ENCODE measurements at places on chromosomes 3 and 15.

GRCh38 chr3:14137004-14137403 is 12.2 kb downstream of the TMEM43 start:
- no peak for DNase-seq

GRCh38 chr3:128436214-128436613 is 30.5 kb downstream of the DNAJB8 start:
- no peak for DNase-seq

GRCh38 chr3:155745795-155746550 is 1.1 kb upstream of the PLCH1 start:
- peak; percentile 71 for DNase-seq

- no peak for DNase-seq
Measured at GRCh38 chr15:68617001-68617400, 38.2 kb downstream of the CORO2B start.

DNA sequence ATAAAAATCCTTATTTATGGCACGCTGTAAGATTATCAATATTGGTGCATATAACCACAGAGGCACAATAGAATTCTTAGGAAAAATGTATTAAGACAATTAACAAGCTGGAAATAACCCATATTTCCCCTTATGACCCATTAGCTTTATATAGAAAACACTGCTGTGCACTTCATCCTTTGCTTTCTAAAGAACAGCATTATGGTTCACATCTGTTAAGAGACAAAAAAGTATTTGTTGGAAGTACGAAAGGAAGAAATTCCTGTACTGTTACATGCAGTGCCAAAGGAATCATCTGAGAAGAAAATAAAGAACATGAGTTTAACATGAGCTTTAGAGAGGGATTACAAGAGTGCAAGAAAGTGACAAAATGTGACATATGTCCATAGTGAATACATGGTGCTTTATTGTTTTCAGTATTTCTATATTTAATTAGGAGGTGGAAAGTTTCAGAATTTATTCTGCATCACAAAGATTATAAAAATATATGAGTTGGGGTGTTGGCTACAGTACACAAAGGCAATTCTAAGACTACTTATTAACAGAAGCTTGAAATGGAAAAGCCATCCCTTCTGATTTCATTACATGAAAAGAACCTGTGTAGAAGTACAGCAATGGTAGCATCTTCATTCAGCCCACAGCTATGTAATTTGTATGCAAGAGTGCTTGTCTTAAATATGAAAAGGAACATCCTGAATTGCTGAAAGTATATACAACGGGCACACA is 6.8 kb downstream of the UBE3A start:
- no peak for DNase-seq

- no peak for DNase-seq
Measured at GRCh38 chr3:54067055-54067698, 55.2 kb upstream of the CACNA2D3 start.

GRCh38 chr3:102619361-102619760 is 184.5 kb downstream of the ZPLD1 start:
- DNase-seq, result no peak

- no peak for DNase-seq
Measured at GRCh38 chr3:30518181-30518864, 88.1 kb upstream of the TGFBR2 start.

- DNase-seq, result no peak
Measured at GRCh38 chr3:43759297-43759782, 68.6 kb downstream of the ABHD5 start.

DNA sequence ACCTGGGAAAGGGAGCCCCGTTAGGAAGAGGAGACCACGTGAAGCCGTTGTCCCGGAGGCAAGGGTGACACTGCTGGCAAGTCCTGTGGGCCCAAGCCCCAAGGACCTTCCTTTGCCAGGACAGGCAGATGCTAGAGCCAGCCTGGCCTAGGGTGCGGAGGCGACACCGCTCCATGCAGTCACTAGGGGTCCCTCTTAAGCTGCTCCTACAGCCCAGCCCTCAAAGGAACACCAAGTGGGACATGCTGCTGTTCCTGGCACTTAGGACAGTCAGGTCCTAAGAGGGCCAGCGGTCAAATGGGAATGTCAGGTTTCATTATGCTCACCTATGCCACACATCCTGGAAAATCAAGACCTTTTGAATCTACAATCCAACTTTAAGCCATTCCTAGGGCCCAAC is 59.7 kb downstream of the RPN1 start:
- no peak for DNase-seq

- DNase-seq, result no peak
Measured at GRCh38 chr3:150077581-150078247, 107.0 kb upstream of the PFN2 start.

- no peak for DNase-seq
Measured at GRCh38 chr3:107629566-107629965, 106.8 kb downstream of the BBX start.

DNA sequence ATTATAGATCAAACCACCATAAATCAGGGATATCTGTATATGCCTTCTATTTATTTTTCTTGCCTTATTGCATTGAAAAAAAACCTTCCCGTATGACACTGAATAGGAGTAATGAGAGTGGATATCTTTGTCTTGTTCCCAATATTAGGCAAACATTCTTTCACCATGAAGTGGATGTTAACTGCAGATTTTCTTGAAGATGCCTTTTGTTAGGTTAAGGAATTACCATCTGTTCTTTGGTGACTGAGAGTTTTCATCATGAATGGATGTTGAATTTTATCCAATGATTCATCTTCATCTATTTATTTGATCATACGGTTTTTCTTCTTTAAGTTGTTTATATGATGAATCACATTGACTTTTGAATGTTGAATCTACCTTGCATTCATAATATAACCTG is 47.1 kb upstream of the MECOM start:
- DNase-seq, result no peak

DNA sequence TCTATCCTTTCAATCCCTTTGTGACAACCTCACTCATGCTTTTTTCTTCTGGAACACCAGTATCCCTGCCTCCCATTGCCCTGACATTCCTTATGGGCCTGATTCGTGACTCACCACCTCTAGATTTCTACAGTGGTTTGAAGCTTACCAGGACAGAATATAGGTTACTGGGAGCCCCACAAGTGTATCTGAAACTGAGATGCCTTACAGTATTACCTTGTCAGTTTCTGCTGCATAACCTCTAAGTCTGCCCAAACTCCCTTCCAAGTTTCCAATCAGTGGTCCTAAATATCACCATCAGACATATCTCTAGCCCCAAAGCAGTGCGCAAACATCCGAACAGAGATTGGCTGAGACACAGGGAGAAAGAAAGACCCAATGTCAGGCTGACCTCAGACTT is 5.6 kb downstream of the CPB1 start:
- no peak for DNase-seq

DNA sequence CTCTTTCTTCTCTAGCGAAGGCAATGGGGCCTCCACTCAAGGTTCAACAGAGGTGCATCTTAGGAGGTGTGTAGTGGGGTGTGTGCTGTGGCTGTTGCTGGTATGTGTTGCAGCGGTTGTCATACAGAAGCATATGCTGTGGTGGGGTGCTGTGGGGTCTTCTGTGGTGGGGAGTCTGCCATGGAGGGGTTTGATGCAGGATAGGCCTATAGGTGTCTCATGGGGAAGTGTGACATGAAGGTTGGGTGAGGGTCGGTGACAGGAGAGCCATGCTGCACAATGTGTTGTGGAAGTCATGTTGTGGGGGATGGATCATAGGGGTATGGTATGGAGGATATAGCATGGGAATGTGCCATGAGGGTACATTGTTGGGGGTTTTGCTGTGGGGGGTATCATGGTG is 20.3 kb downstream of the NMNAT3 start:
- no peak for DNase-seq

DNA sequence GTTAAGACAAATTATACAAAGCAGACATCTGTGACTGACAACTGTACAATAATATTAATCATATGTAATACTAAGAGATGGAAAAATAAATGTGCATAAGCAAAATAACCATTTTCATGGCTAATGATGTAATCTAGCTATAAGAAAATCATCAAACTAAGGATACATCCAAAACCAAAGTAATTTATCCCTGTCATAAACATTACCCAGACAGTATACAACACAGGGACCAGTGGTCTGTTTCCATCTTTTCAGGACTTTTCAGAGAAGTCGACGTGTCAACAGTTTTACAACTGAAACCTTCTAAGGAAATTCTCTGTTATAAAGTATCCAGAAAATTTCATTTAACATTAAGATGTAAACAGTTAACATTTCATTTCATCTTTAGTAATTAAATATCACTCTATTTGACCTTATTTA is 11.0 kb downstream of the THBS1 start:
- no peak for DNase-seq

DNA sequence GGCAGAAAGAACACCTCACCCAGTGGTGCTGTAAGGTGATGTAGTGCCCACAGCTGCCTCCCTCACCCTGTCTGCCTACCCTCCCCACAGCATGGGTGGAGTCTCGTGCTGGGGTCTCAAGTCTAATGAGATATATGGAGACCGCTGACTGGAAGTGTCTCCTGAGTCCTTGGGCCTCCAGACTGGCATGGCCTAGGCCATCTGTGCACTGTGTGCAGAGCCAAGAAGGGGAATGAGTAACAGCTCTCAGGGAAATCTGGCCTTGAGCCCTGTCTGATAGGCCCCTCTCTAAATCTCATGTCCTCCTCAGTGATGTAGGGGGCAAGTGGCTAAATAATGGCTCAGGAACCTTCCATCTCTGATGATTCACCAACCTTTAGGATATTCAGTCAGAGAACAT is 277.4 kb downstream of the PLCL2 start:
- no peak for DNase-seq

DNA sequence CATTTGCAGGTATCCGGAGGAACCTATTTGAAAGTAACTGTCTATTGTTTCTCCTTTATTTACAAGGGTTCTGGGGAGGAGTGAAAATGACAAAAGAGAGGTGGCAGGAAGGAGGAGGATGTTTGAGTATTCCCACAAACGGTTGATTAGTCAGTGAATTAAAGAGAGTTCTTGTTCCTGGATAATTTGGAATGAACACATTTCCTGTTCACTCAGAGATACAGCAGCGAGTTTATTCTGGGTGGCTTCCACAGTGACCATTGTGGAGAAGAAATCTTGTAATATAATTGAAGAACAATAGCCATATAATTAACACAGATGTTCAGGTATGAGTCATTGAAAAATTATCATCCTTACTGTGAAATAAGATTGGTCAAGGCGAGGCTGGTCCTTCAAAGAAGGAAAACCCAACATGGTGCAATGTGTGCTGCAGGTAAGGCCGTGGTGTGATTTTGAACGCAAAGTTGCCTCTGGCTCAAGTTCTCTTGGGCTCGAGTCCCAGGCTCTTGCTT is 77.3 kb downstream of the NFKBIZ start:
- no peak for DNase-seq

DNA sequence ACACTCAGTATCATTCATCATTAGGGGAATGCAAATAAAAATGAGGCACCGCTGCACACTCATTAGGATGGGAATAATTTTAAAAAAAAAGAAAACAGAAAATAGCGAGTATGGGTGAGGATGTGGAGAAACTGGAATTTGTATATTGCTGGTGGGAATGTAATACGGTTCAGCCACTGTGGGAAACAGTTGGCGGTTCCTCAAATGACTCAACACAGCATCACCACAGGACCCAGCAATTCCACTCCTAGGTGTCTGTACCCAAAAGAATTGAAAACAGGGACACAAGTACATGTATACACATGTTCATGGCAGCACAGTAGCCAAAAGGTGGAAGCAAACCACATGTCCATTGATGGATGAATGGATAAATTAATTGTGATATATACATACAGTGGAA is 35.2 kb upstream of the RFTN1 start:
- DNase-seq, result no peak

DNA sequence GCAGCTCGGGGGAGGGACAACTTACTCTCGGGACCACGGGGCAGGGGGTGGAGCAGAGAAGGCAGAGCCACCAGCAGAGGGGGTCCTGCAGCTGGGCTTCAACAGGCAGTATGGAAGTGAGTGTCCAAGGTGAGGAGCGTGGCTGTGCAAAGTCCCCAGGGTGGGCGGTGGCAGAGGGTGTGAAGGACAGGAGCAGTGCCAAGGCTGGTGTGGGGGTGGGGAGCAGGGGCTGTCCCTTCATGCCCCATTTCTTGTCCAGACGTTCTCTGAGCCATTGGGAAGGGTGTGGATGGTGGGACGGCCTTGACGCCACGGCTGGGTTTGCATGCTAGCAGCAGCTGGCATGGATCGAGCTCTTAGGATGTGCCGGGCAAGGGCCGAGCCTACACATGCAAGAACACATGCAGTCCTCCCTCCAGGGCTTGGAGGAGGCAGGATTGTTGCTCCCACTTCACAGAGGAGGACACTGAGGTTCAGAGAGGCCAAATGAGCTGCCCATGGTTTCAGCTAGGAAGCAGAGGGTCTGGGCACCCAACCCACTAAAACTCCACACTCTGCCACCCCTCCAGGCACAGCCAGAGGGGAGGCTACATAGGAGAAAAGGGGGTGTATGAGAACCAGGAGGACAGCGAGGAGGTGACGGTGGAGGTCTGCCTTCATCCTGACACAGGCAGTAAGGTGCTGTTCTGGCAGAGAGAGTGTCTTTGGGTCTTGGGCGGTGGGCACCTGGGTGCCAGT is 93.6 kb downstream of the TBC1D2B start:
- no peak for DNase-seq
